Pulmonary artery endothelial cell (primary cell): ENCODE measurements at places on chromosomes 5 and 9. TPM values are rescaled to one million over a fixed set of nuclear protein-coding genes. Genes with fewer than 3 reads are reported as not detected.

GCNT4 gene
- 0.07 and 0.20 TPM in 2 replicates for total RNA-seq

FAM53C gene
- total RNA-seq: 30.7 and 30.8 TPM in 2 replicates

DNA sequence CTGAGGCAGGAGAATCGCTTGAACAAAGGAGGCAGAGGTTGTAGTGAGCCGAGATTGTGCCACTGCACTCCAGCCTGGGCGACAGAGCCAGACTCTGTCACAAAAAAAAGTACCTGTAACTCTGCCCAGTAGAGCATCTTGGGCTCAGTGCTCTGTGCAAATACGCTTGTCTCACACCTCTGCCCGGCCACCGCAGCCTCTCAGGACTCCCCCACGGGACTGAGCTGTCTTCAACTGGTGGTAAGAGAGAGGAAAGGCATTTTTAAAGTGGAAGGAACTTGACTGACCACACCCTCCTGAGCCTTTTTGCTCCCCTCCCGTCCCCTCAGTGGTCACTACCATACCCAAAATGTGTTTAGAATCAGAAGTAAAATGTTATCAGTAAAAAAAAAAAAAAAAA, 174.3 kb upstream of the PIK3R1 start:
- no peak for DNase-seq

TMEM141 gene
- 47.5 and 73.2 TPM in 2 replicates for total RNA-seq

GRCh38 chr9:127056446-127056845, 66.0 kb downstream of the ANGPTL2 start:
- no peak for DNase-seq

DNA sequence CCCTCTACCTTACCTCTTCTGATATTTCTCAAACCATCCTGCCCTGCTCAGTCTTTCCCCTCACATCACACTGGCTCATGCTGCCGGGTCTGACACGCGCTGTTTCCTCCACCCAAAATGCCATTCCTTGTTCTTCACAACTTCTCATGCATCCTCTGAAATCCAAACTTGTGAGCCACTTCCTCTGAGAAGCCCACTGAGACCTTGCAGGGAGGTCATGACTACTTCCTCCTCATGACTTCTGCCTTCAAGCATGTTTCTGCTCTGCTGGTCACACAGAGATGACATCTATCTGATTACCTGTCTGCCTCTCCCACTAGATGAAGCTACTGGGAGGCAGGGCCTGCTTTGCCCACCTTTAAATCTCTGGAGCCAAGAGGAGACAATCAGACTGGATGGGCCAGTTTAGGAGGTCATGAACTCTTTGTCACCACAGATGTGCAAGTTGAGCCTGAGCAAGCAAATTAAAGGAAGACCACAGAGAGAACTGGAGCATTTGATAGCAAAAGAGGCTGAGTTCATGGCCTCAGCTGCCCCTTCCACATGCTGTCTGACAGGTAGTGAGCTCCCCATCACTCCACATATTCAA, 119.8 kb upstream of the TBC1D2 start:
- DNase-seq: no peak

GRCh38 chr9:129173296-129174101, 4.6 kb downstream of the IER5L start:
- DNase-seq: no peak

DNA sequence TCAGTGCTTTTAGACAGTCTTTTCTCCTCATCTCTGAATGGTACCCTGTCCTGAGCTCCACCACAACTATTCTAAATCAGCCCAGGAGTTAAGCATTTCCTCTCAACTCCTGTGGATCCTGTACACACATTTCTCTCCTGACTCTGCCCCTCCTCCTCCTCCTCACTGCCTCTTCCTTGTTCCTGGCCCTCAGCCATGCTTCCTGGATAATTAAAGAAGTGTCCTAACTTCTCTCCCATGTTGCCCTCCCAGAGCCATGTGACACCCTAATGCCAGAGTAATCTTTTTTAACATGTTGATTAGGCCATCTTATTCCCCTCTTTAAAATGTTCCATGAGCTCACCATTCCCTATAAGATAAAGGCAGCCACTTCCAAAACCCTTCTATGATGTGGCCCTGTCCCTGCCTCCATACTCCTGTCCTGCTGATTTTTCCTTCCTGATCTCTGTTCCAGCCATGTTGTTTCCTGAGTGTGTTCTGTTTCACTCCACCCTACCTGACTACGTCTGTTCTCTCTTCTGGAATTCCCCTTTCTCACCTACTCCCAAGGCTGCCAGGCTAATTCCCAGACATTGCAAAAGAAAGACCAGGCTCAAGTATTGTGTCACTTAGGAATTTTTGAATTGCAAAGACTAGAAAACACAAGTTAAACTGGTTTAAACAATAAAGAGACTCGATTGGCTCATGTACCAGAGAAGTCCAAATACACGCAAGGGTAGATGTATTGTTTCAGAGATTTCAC, 295.2 kb downstream of the MAST4 start:
- no peak for DNase-seq

ANKHD1 gene
- 59.8 and 89.8 TPM in 2 replicates for total RNA-seq

DNA sequence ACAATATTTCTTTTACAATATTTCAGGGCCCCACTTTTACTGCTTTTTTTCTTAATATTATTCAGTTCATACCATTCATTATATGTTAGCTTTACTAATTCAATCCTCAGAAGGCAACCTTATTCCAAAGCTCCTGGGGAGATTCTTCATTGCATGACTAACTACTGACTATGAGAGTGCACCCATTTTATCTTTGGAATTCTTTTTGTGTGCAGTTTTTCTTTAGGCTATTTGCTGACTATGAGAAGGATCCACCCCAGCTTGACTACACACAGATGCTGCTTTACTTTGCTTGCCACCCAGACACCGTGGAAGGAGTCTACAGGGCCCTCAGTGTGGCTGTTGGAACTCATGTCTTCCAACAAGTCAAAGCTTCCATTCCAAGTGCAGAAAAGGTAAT, 56.9 kb upstream of the IL7R start:
- no peak for DNase-seq

GRCh38 chr5:33563983-33564908, 123.5 kb downstream of the TARS1 start:
- no peak for DNase-seq

ANKRD20A1 gene
- total RNA-seq: 1.3 and 1.6 TPM in 2 replicates

WDR41 gene
- total RNA-seq: 81.8 and 90.8 TPM in 2 replicates

DNA sequence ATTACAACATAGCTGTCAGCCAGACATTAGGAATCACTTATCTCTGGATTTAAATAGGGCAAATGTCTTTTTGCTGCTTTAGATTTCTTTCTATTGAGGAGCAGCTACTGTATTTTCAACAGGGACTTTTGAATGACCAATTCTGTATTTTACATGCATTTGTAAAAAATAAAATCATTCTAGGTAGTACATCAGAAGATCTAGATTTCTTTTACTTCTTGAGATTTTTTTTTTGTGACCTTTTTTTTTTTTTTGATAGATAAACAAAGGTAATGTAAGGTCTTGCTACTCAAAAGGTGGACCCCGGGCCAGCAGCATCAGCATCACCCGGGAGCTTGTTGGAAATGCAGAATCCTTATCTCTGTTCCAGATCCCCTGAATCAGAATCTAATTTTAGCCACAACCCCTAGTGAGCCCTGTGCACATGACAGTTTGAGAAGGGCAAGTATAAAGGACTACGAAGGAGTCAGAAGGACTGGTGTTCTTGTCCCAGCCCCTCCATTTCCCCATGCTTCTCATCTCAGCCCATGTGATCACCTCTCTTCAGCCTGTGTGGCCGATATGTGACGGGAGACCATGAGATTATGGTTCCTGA, 37.7 kb upstream of the CKMT2 start:
- no peak for DNase-seq

PHF24 gene
- total RNA-seq: not detected in 2 replicates

GRCh38 chr9:22010866-22011625, 1.9 kb upstream of the CDKN2B start:
- no peak for DNase-seq

DMRT2 gene
- not detected in 2 replicates for total RNA-seq

DNA sequence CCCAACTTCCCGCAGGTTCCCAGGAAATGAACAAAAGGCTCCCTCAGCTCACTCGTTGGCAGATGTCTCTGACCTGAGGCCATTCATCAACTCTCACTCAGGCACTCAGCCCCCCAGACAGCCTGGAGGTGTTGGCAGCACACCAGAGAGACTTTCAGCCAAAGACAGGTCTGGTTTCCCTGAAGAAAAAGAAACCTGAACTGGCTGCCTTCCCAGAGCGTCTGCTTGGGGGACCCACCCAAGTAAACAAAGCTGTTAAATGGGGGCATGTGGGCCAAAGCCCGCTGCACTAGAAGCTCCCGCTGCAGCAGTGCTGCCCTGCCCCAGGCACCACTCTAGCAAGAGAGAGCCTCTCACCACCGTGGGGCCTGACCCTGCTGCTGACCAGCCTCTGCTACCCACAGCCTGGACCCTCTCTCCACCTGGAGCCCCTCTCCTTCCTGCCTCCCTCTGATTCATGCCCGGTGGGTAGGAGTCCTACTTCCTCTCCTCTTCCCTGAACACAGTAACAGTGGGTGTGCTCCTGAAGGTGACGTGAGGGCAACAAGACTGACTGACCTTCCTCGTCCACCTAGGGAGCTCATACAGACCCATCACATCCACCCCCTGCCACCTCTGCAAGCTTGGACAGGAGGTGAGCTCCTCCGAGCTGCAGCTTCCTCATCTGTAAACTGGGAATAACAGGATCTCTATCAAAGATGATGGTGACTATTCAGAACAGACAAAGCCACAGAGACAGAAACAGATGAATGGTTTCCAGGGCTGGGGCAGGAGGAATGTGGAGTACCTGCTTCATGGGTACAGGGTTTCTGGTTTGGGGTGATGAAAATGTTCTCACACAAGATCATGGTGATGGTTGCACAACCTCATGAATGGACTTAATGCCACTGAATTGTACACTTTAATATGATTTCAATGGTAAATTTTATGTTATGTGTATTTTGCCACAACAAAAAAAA, 31.0 kb upstream of the GABRP start:
- no peak for DNase-seq

DNA sequence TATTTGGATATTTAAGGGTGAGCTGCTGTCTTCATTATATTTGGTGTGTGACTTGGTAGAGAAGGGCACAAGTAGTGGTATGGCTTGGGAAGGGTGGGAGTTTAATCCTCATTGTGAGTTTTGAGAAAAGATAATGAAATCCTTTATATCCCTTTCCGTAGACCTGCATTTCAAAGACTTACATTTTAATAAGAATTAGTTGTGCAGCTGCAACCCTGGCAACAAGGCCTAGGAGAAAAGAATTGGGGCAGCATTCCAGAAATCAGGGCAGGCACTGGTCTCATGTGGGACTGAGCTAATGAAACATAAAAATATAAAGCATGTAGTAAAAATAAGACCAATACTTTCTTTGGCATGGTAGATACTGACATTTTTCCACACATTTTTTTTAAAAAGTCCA, 60.5 kb downstream of the CDC42SE2 start:
- no peak for DNase-seq

DNA sequence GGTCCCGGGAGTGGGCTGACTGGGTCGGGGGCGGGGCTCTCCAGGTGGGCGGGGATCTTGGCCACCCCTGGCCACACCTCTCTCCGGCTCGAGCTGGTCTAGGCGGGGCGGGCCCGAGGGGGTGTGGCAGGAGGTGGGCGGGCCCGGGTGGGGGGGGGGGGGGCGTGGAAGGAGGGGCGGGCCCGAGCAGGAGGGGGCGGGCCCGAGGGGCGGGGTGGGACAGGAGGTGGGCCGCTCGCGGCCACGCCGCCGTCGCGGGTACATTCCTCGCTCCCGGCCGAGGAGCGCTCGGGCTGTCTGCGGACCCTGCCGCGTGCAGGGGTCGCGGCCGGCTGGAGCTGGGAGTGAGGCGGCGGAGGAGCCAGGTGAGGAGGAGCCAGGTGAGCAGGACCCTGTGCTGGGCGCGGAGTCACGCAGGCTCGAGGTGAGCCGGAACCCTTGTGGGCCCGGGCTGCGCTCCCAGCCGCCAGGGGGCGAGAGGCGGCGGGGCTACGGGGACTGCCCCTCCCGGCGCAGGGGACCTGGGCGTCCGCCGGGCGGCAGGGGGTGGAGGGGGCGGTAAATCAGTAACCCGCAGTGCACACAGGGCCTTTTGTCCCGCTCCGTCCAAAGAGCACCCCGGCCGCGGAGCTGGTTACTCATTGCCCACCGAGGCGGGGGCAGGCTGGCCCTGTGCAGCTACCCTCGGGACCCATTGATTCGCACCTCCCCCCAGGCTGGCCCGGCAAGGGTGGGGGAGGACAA, at the start of gene FGFR4:
FGFR4 (plus strand) TSS at position 262 of the 744 bp plus-strand sequence. CDS start 2,688 bp downstream, outside the sequence.
- no peak for DNase-seq

GRCh38 chr9:127447416-127448111, 3.6 kb downstream of the RPL12 start:
- no peak for DNase-seq

DNA sequence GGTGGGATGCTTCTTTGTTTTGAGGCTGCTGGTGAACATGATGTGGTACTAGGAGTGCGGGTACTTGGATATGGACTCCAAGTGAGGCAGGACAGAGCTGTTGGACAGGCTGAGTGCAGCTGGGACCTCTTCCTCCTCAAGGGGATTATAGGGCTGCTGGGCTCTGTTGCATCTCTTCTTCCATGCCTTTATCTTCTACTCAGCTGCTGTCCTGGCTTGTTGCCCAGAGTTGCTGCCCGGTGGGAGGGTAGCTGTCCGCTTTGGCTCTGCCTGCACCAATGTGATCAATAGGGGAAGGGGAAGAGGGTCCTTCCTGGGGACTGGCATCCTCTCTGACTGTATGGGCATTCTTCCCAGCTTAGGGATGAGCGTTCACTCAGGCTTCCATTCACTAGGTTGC, 1217.9 kb upstream of the ACO1 start:
- DNase-seq: no peak

GRCh38 chr9:15505921-15506320, 4.8 kb downstream of the PSIP1 start:
- DNase-seq: no peak

GRCh38 chr5:77073667-77074066, 13.4 kb downstream of the ZBED3 start:
- no peak for DNase-seq

ACSL6 gene
- not detected in 2 replicates for total RNA-seq

GRCh38 chr5:59637884-59638580, 255.5 kb downstream of the PDE4D start:
- no peak for DNase-seq

NR2F1-AS1 gene
- total RNA-seq: 15.0 and 17.1 TPM in 2 replicates

SREK1IP1 gene
- total RNA-seq: 13.8 and 16.2 TPM in 2 replicates

DNA sequence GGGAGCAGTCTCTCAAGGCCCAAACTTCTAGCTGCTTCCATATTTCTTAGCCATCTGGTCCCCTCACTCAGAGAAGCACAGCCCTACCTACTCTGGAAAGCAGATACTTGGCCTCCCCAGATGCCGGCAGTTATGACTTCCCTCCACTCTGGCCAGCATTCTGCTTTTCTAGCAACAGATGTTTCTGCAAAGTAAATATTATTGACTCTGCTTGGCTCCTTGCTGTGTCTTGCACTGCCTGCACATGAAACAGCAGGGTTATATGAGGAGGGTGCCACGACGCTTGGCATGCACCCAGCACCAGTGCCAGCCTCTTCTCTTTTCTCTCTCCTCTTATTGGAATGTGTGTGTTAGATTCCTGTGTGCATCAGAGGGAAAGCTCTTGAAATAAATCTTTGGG, 99.7 kb downstream of the ARHGAP26 start:
- DNase-seq: no peak

GRCh38 chr5:102731693-102732092, 23.4 kb upstream of the PAM start:
- DNase-seq: no peak

DNA sequence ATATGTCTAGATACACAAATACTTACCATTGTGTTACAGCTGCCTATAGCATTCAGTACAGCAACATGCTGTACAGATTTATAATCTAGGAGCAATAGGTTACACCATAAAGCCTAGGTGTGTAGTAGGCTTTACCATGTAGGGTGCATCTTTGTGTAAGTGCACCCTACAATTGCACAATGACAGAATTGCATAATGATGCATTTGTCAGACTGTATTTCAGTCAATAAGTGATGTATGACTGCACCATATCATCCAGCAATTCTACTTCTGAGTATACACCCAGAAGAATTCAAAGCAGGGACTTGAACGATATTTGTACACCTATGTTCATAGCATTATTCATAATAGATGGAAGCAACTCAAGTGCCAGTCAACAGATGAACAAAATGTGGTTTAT, 100.4 kb upstream of the SLC44A1 start:
- DNase-seq: no peak
